ENCODE measurements at places on chromosomes 2 and 18. TPM values are rescaled to one million over a fixed set of nuclear protein-coding genes. Genes with fewer than 3 reads are reported as not detected.
A peak's percentile ranks its signal among the peaks of the same experiment; 100 is the strongest.

ARHGEF33 gene
- 0.36 TPM for total RNA-seq

KIAA2012 gene
- not detected for total RNA-seq

LRRC30 gene
- not detected for total RNA-seq

CYTIP gene
- 302 TPM for total RNA-seq

DSC3 gene
- not detected for total RNA-seq

FTCDNL1 gene
- total RNA-seq = 2.1 TPM

GRCh38 chr2:61727746-61728145 lies 126.1 kb downstream of the FAM161A start:
- peaks cover 19% of the 10 kb centered on the region for H3K27me3 ChIP-seq
- no peak for DNase-seq
- peaks cover 6% of the 10 kb centered on the region for H3K4me1 ChIP-seq
- H3K36me3 ChIP-seq = no peaks in the 10 kb centered on the region
- H3K4me3 ChIP-seq = no peak overlapping the region

DNA sequence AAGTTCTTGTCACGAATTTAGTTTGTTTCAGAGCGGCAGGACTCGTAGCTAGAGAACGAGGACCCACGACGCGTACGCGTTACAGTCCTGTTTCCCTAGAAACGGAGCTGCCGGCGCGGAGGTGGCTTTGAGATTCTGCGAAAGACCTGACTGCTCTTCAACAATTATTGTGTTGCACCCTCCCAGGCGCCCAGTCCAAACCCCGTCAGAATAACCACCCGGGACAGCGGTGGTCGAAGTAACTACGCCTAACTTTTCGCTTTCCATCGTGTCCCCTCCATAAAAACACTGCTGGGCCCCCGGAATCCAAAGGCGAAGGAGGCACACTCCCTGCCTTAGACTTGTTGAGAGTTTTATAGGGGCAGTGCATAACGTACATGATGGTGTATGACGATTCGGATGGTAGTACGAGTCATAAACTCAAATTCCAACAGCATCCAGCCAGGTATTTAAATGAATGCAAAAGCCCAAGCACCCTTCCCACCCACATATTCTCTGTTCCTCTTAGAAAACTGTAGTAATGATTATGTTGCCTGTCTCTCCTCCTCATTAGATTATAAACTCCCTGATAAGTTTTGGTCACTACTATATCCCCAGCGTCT lies 651 bp upstream of the STAM2 start:
- DNase-seq = no peak
- peaks cover 38% of the 10 kb centered on the region for H3K4me1 ChIP-seq
- H3K27me3 ChIP-seq = peaks cover 6% of the 10 kb centered on the region

DNA sequence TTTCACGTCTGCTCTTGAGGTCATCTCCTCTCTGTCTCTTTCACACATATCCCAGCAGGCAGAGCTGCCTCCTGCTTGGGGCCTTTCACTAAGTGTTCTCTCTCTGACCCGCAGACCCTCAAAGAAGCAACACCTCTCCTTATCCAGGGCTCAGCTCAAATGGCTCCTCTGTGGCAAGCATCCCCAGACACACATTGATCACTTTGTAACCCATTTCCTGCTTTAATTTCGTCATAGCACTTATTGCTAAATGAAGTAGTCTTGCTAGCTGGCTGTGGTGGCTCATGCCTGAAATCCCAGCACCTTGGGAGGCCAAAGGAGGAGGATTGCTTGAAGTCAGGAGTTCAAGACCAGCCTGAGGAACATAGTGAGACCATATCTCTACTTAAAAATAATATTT lies 41.4 kb downstream of the SGPP2 start:
- H3K36me3 ChIP-seq = peaks cover 12% of the 10 kb centered on the region
- H3K27me3 ChIP-seq = peaks cover 2% of the 10 kb centered on the region

GRCh38 chr2:219453671-219454590 lies 19.3 kb downstream of the SPEG start:
- no peak for DNase-seq
- H3K27ac ChIP-seq = no peak overlapping the region

GRCh38 chr2:217185265-217185995 lies 325.6 kb upstream of the TNP1 start:
- no peaks in the 10 kb centered on the region for H3K36me3 ChIP-seq
- H3K4me3 ChIP-seq = no peak overlapping the region
- no peak for DNase-seq
- no peaks in the 10 kb centered on the region for H3K4me1 ChIP-seq
- H3K27ac ChIP-seq = no peak overlapping the region

DNA sequence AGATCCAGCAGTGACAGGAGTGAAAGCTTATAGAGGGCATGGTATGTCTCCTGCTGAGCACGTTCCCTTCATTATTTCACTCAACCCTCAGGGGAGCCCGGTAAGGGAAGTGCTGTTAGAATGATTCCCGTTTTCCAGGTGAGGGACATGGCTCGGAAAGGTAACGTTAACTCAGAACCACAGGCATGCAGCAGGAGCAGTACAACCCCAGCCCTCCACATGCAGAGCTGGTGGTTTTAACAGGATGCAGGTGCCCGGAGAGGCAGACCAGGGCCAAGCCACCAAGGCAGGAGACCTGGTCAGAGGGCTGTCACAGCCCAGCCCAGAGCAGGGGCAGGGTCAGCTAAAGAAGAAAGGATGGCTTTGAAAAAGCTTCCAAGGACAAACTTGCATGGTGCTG lies 268.5 kb downstream of the SH3BP4 start:
- no peak for DNase-seq
- H3K27ac ChIP-seq = no peak overlapping the region
- no peaks in the 10 kb centered on the region for H3K4me1 ChIP-seq
- no peak overlapping the region for H3K4me3 ChIP-seq

- no peaks in the 10 kb centered on the region for H3K36me3 ChIP-seq
- no peaks in the 10 kb centered on the region for H3K4me1 ChIP-seq
- no peak overlapping the region for H3K27ac ChIP-seq
- no peak overlapping the region for H3K4me3 ChIP-seq
- peaks cover 6% of the 10 kb centered on the region for H3K27me3 ChIP-seq
These were observed 292.8 kb downstream of the INSIG2 start for GRCh38 chr2:118380915-118381653.

- H3K27ac ChIP-seq = no peak overlapping the region
- H3K4me3 ChIP-seq = no peak overlapping the region
- H3K4me1 ChIP-seq = no peaks in the 10 kb centered on the region
- no peaks in the 10 kb centered on the region for H3K27me3 ChIP-seq
- H3K36me3 ChIP-seq = peaks cover 6% of the 10 kb centered on the region
These were observed 54.3 kb downstream of the RNF144A start for GRCh38 chr2:6971502-6971901.

GRCh38 chr2:64422466-64422865 lies 31.5 kb upstream of the LGALSL start:
- no peaks in the 10 kb centered on the region for H3K4me1 ChIP-seq
- peaks cover 20% of the 10 kb centered on the region for H3K27me3 ChIP-seq
- H3K36me3 ChIP-seq = no peaks in the 10 kb centered on the region
- H3K4me3 ChIP-seq = no peak overlapping the region

- no peak for DNase-seq
- H3K27me3 ChIP-seq = no peaks in the 10 kb centered on the region
- no peak overlapping the region for H3K4me3 ChIP-seq
- peaks cover 35% of the 10 kb centered on the region for H3K36me3 ChIP-seq
- no peak overlapping the region for H3K27ac ChIP-seq
- H3K4me1 ChIP-seq = peaks cover 25% of the 10 kb centered on the region
These were observed 99.1 kb downstream of the SLC25A12 start for GRCh38 chr2:171794918-171795317.

GRCh38 chr2:191178806-191179514 lies 28.2 kb upstream of the STAT4 start:
- no peaks in the 10 kb centered on the region for H3K36me3 ChIP-seq
- no peak overlapping the region for H3K4me3 ChIP-seq
- DNase-seq = no peak
- no peak overlapping the region for H3K27ac ChIP-seq
- H3K4me1 ChIP-seq = peaks cover 44% of the 10 kb centered on the region
- no peaks in the 10 kb centered on the region for H3K27me3 ChIP-seq

DNA sequence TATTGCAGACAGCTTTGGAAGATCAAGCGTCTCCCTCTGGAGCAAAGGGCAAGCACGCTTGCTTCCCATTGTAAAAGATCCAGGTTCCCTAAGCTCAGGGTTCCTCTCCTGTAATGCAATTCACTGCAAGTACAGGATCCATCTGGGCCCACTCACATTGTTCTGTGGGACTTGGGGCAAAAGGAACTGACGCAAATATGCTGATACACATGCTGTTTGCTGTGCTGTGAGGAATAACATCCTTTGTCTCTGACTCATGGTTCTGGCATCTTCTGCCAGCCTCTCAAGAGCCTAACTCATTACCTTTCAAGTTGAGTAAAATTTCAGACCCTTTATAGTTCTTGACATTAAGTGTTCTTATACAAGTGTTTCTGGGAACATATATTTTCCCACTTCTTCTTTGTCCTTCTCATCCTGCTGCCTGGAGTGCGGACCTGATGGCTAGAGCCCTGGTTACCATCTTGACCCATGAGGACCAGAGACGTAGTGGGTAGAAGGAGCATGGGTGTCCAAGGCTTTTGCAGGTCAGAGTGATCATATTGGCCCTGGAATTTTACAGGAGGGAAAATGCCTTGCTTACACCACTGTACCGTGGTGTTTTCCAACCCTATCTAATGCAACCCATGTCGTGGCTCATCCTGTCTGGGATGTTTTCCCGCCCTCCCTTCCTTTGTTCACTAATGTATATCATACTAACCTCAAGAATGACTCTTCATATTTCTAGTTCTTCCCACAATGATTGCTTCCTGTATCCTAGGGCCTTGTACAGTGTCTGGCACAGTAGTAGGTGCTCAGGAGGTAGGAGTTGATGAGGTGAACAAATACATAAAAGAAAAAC lies 145.7 kb upstream of the GLI2 start:
- no peak for DNase-seq
- peaks cover 34% of the 10 kb centered on the region for H3K27me3 ChIP-seq
- no peaks in the 10 kb centered on the region for H3K4me1 ChIP-seq
- no peak overlapping the region for H3K4me3 ChIP-seq
- H3K36me3 ChIP-seq = no peaks in the 10 kb centered on the region
- H3K27ac ChIP-seq = no peak overlapping the region

- peaks cover 28% of the 10 kb centered on the region for H3K4me1 ChIP-seq
- no peak for DNase-seq
- no peak overlapping the region for H3K4me3 ChIP-seq
- H3K27me3 ChIP-seq = no peaks in the 10 kb centered on the region
- H3K27ac ChIP-seq = no peak overlapping the region
These were observed 68.8 kb downstream of the ACVR1C start for GRCh38 chr2:157559890-157560289.

GRCh38 chr2:238093181-238094140 lies 6.7 kb upstream of the ESPNL start:
- no peak for DNase-seq
- H3K36me3 ChIP-seq = peaks cover 25% of the 10 kb centered on the region
- H3K27ac ChIP-seq = peak overlapping the region; percentile 7
- no peak overlapping the region for H3K4me3 ChIP-seq
- H3K27me3 ChIP-seq = no peaks in the 10 kb centered on the region
- no peaks in the 10 kb centered on the region for H3K4me1 ChIP-seq

GRCh38 chr2:230910546-230911177 lies 14.4 kb downstream of the GPR55 start:
- DNase-seq = no peak
- H3K4me1 ChIP-seq = peaks cover 36% of the 10 kb centered on the region
- peaks cover 56% of the 10 kb centered on the region for H3K27me3 ChIP-seq
- H3K4me3 ChIP-seq = no peak overlapping the region

GRCh38 chr2:3635171-3635974 lies 22.6 kb upstream of the ALLC start:
- H3K36me3 ChIP-seq = no peaks in the 10 kb centered on the region
- H3K4me3 ChIP-seq = no peak overlapping the region
- no peaks in the 10 kb centered on the region for H3K4me1 ChIP-seq
- no peak overlapping the region for H3K27ac ChIP-seq
- H3K27me3 ChIP-seq = peaks cover 2% of the 10 kb centered on the region
- DNase-seq = no peak

GRCh38 chr2:11582612-11582861 lies 48.7 kb downstream of the GREB1 start:
- H3K4me1 ChIP-seq = peaks cover 10% of the 10 kb centered on the region
- DNase-seq = no peak
- H3K27me3 ChIP-seq = peaks cover 12% of the 10 kb centered on the region
- no peak overlapping the region for H3K4me3 ChIP-seq

GRCh38 chr18:45957100-45957499 lies 10.0 kb downstream of the EPG5 start:
- peaks cover 28% of the 10 kb centered on the region for H3K4me1 ChIP-seq
- no peak overlapping the region for H3K27ac ChIP-seq
- H3K27me3 ChIP-seq = no peaks in the 10 kb centered on the region
- no peak for DNase-seq
- no peak overlapping the region for H3K4me3 ChIP-seq
- peaks cover 33% of the 10 kb centered on the region for H3K36me3 ChIP-seq

DNA sequence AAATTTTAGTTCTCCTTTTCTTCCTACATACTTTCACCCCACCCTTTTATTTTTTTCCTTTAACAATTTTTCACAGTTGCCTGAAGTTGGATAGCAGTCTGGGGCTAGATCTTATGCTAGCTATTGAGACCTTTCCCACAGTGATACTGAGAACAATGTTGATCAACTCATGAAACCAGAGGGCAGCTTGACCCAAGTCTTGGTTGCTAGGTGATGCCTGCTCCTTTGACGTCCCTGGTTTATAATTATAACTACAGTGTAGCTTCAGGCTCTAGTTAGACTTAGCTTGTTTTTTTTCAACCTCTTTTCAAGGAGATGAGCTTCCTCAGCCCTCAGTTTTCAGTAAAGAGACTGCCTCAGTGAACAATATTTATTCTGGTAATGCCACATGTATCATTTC lies 648.5 kb downstream of the IRS1 start:
- no peak for DNase-seq
- H3K4me3 ChIP-seq = no peak overlapping the region
- no peaks in the 10 kb centered on the region for H3K36me3 ChIP-seq
- no peaks in the 10 kb centered on the region for H3K27me3 ChIP-seq

GRCh38 chr2:71129114-71129901 lies 721 bp downstream of the MCEE start:
- no peaks in the 10 kb centered on the region for H3K27me3 ChIP-seq
- peaks cover 6% of the 10 kb centered on the region for H3K36me3 ChIP-seq
- H3K27ac ChIP-seq = peak overlapping the region; percentile 69
- no peak for DNase-seq

DNA sequence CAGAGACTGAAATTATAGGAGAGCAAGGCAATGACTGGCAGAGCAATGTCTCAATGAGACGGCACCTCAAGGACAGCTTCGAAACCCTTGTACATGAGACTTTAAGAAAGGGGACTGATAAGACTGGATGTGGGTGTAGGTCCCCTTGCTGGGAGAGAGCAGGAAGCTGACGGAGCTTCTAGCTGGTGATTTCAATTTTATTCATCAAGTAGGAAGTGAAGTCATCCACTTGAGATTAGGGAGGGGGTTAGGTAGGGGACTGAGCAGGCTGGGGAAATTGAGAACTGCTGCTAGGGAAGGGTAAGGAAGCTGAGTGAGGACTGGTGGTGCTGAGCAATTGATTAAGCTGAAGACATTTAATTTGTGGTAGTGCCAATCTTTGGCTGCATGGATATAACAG lies 99.5 kb upstream of the ITGB6 start:
- peaks cover 68% of the 10 kb centered on the region for H3K4me1 ChIP-seq

- H3K4me3 ChIP-seq = peak overlapping the region; percentile 72
- H3K36me3 ChIP-seq = no peaks in the 10 kb centered on the region
- DNase-seq = no peak
- H3K27me3 ChIP-seq = peaks cover 12% of the 10 kb centered on the region
- H3K27ac ChIP-seq = no peak overlapping the region
- peaks cover 12% of the 10 kb centered on the region for H3K4me1 ChIP-seq
These were observed 47.5 kb downstream of the PTGR3 start for GRCh38 chr18:75161256-75162028.

- peaks cover 7% of the 10 kb centered on the region for H3K36me3 ChIP-seq
- H3K4me3 ChIP-seq = no peak overlapping the region
- no peak overlapping the region for H3K27ac ChIP-seq
- H3K27me3 ChIP-seq = no peaks in the 10 kb centered on the region
These were observed 57.8 kb downstream of the GALNT1 start for GRCh38 chr18:35639296-35639695.

GRCh38 chr2:118055512-118056164 lies 32.6 kb upstream of the INSIG2 start:
- H3K36me3 ChIP-seq = no peaks in the 10 kb centered on the region
- H3K27me3 ChIP-seq = peaks cover 15% of the 10 kb centered on the region
- H3K27ac ChIP-seq = no peak overlapping the region
- H3K4me3 ChIP-seq = no peak overlapping the region
- H3K4me1 ChIP-seq = peaks cover 8% of the 10 kb centered on the region
